ENCODE measurements at places on chromosomes 2 and 18. TPM values are rescaled to one million over a fixed set of nuclear protein-coding genes. Genes with fewer than 3 reads are reported as not detected.

PSMA8 gene
- 0.52 TPM for total RNA-seq

- no peak for DNase-seq
These were observed 261.7 kb downstream of the ETAA1 start for GRCh38 chr2:67658820-67659219.

DNA sequence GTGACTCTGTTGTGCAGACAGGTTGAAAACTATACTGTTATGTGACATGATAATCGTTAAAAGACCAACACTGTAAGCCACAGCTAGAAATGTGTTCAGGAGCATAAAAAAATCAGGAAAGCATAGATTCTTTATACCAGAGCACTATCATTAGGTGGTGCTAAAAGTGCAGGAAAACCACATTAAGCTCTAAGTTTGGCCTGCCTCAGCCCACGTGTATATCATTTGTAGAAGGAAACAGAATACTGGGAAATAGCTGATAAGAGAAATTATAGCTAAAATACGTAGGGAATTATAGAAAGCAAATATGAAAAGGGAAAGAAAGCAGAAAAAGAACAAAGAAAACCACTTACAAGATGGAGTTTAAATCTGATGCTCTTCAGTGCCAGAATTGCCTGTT, 26.5 kb upstream of the C2orf74 start:
- DNase-seq = no peak

GRCh38 chr2:182456784-182457183, 29.9 kb upstream of the PDE1A start:
- no peak for DNase-seq

DNA sequence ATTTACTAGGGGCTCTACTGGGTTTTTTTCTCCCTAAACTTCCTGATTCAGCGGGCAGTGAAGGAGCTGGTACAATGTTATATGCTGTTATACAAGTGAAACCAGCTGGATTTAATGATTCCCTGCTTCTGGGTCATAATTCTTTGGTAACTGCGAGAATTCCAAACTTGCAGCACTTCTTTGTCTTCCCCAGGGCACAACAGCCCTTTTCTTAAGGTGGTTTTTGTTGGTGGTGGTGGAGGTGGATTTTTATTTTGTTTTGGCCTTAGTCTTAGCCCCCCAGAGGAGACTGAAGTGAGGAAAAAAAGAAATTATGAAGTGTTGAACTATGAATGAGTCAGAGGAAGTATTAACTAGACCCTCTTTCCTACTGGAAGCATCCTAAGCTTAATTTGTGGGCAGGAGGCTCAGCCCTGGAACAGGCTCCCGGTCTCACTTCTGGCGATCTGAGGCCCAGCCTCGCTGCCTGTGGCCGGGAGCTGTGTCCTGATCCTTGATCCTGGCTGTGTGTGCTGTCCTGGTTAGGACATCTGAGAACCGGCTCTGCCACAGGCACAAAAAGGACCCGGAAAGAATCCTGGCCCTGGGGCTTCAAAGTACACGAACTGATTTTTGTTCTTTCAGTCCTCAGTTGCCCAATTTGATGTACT, 141.9 kb downstream of the LYPD6B start:
- DNase-seq = no peak

UBR3 gene
- 33.6 TPM for total RNA-seq

- no peak for DNase-seq
These were observed 23.4 kb upstream of the GLI2 start for GRCh38 chr2:120712180-120712681.

DNA sequence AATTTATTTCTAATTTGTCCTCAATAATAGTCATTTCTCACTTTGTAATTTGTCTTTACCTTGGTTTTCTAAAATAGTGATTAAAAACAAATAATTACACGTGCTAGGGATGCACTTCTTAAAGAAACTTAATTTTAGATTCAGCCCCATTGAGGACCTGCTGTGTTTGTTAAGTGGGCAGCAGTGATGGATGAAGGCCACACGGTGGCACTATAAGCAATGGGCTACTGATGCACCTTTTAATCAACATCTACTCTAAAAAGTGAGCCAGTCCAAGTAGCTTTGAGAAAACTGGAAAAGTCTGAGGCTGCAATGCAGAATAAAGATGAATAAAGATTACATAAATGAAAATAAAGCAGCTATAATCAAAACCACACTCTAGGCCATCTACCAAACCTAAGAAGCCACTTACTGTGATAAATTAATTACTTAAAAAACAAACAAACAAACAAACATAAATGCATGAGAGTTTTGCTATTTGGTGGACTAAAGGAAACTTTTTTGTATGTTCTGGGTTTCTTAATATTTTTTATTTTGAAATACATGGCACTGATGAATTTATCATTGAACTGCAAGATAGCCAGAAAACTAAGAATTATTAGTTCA, 89.3 kb downstream of the PDE11A start:
- no peak for DNase-seq

CXCR4 gene
- 1,189 TPM for total RNA-seq

DNA sequence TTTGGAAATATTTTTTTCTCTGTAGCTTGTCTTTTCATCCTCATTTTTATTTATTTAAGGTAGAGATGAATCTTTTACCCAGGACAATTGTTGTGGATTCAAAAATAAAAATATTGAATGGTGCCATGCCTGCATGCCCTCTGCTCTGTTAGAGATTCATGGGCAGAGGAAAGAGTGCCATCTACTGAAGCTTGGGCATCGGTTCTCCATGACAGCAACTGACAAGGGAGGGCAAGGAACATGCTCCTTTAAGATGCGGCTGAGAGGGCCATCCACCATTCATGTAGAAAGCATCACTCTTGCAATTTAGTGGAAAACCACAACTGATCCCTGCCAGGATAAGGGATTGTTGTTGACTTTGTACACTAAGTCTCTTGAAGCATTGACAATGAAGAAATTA, 79.9 kb downstream of the PARD3B start:
- no peak for DNase-seq

KLHL41 gene
- not detected for total RNA-seq

DNA sequence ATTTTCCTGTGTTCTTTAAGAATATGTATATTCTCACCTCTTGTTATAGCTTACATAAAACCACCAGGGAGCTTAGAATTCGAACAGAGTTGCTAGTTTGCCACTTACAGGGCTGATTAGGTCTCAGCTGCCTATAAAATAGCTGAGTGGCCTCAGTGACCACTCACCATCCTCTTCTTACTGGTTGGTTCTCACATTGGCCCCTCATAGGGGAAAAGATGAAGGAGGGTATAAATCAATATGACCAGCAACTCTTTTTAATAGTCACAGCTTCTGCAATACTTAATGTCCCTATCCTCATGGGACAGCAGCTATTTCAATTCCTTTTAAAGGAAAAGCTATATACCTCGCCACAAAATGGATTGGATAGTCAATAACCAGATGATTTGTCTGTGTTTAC, 199.4 kb upstream of the CDH20 start:
- DNase-seq = no peak

NDUFAF7 gene
- total RNA-seq = 23.2 TPM

LOXL3 gene
- total RNA-seq = 0.75 TPM

DNA sequence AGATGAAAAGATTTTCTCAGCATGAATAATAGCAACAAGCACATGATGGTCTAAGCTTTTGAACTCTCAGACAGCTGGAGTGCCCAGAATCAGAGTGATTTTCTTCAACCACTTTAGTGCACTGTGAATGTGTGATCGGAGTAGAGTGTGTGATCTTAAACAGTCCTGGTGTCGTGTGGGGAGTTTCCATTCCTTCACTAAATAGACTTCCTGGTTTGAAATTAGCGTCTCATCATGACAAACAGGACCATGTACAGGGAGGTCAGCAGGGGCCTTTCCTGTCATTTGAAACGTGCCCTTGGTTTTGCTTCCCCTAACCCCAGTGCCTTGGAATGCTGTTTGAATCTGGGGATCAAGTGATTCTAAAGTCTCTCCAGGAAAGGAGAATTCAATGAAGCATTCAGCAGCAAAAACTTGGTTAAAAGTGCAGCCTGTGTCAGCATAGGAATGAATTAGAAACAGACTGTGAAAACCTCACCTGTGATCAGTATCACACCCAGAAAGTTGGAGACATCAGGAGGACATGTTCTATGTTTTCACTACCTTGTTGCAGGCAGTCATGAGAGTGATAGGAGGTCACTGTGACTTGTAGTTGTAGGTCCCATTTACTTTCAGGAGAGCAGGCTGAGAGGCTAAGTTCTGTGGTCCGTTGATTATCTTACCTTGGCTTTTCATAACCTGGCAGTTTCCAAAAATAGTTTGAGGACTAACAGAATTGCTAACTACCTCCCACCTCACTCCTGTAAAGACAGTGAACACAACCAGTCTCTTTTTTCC, 400.3 kb downstream of the MTX2 start:
- DNase-seq = no peak

ACMSD gene
- not detected for total RNA-seq

DNA sequence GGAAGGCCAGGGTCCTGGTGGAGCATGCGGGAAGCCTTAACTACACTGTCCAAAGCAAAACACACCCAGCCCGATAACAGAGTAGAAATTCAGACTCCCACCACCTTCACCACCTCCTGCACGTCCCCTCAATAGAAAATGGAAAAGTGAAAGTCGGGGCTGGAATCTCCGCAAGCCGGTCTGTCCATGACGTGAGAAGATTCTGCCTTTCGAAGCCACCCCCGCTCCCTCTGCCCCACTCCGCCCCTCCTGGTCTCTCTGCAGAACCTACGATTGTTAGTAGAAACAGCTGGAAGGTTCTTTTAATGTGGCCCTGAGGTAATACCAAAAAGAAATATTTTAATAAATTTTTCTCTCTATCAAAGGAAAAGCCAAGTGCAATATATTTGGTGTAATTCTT, 116.4 kb downstream of the GBX2 start:
- no peak for DNase-seq

DNA sequence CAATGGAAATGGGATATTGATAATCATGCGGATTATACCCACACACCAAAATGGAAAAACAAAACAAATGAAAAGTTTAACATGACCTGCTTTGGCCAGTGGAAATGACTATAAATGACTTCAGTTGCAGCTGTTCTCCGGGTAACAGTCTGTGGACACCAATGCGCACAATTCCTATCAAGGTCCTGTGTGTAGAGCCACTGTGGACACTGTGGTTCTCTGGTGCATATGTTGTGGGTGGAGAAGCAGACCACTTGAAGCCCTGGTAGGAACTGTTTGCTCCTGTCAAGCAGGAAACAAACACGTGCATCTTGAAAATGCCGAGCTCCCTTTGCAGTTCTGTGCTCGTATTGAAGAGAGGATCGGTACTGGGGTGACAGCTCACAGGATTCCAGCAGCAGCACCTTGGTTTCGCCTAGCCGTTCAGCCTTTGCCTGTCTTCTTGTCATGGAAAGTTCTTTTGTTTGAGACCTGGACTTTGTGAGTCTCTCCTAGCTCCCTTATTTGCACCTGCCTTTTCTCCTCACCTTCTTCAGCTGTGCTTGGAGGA, 32.9 kb downstream of the NCK2 start:
- DNase-seq = no peak

- no peak for DNase-seq
These were observed 13.1 kb downstream of the RNU2-63P start for GRCh38 chr2:88003074-88003755.

DNA sequence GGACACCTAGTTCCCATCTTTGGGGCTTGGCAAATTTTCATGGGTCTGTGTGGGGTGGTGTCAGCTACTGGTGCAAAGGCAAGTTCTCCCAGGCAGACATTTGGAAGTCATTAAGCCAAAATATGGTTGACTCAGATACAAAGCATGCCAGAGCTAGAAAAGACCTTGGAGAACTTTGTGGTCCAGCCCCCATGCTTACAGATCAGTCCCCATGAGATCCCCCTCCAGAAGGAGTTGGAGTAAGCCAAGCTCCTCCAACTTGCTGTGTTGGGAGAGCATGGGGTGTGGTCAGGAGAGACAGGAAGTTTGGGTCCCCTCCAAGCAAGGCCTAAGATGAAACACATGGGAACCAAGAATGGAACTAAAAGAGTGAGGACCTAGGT, 224.5 kb downstream of the CYP26B1 start:
- no peak for DNase-seq

DOCK10 gene
- 233 TPM for total RNA-seq

ERFE gene
- not detected for total RNA-seq

DNA sequence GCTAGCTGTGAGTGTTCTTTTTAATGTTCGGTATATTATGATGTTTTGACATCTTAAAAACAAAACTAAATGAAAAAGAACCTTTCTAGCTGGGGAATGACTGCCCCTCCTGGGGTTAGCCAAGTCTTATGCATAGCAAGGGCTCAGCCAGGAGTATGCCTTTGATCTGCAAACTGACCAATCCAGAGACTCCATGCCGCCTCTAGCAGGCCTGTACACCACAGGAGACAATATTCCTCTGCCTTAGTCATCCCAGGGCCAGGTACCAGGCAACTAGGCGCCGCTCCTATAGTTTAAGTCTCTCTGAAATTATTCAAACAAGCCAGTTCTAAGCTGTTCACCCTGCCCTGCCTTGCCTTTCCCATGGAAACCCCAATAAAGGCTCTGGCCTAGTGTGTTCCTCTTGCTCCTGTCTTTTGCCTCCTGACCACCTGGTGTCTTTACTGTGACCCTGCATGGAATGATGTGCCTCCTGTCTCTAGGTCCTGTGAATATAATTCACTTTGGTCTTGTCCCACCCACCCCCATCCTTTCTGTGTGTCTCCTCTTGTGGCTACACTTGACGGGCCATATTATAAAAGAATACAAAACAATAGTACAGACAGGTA, 52.0 kb upstream of the CHN1 start:
- DNase-seq = no peak

DNA sequence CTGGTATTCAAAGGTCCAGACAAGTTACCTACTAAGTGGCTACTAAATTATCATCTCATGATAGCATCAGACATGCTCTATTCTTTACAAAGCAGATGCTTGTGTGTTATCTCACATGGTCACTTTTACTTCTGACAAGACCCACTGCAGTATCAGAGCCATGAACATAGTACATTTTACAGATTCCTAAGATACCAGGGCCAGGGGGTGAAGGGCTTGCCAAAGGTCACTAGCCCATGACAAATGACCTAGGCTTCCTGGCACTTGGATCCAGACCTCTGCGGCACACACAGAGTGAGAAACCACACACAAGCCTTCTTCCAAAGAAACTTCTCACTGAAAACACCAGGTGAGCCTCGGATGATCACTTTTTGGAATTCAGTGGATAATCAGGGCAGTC, 446.8 kb downstream of the EIPR1 start:
- DNase-seq = no peak

- DNase-seq = no peak
These were observed 74.2 kb downstream of the RAB31 start for GRCh38 chr18:9782073-9782857.

DYNAP gene
- total RNA-seq = not detected

GAL3ST2 gene
- 2.4 TPM for total RNA-seq

DNA sequence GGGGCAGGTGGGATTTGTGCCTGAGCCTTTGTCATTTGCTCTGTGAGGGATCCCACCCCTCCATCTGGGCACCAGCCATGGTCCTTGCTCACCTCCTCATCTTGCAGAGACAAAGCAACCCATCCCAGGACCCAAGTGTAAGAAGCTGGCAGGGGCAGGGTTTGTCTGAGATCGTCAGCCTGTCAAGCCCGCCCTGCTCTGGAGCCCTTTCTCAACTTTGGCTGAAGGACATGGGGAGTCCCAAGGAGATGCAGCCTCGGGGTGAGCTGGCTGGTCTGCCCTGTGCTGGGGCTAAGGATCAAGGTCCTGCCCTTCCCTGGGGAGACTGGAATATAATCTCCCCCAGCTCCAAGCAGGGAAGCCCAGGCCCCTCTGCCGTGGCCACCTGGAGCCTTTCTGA, 86.0 kb downstream of the CAPN13 start:
- no peak for DNase-seq
